Prostate gland (tissue), 2 donors: ENCODE measurements at places on chromosomes 3 and 15. TPM values are rescaled to one million over a fixed set of nuclear protein-coding genes. Genes with fewer than 3 reads are reported as not detected.
A peak's percentile ranks its signal among the peaks of the same experiment; 100 is the strongest.

Gene CFAP91
- 11.6 TPM for total RNA-seq

Gene CRABP1
- not detected for total RNA-seq

Gene GCSAM
- not detected for total RNA-seq

Gene CCDC13
- 6.5 TPM for total RNA-seq

DNA sequence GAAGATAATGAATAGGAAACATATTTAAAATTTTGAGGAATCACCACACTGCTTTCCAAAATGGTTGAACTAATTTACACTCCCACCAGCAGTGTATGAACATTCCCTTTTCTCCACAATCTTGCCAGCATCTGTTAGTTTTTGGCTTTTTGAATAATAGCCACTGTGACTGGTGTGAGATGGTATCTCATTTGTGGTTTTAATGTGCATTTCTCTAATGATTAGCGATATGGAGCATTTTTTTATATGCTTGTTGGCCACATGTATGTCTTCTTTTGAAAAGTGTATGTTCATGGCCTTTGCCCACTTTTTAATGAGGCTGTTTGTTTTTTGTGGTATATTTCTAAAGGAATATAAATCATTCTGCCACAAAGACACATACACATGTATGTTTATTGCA is 166.3 kb downstream of the NECTIN3 start:
- no peak overlapping the region for H3K27ac ChIP-seq
- no peaks in the 10 kb centered on the region for H3K27me3 ChIP-seq
- H3K4me1 ChIP-seq: no peaks in the 10 kb centered on the region
- no peaks in the 10 kb centered on the region for H3K36me3 ChIP-seq
- DNase-seq: no peak

DNA sequence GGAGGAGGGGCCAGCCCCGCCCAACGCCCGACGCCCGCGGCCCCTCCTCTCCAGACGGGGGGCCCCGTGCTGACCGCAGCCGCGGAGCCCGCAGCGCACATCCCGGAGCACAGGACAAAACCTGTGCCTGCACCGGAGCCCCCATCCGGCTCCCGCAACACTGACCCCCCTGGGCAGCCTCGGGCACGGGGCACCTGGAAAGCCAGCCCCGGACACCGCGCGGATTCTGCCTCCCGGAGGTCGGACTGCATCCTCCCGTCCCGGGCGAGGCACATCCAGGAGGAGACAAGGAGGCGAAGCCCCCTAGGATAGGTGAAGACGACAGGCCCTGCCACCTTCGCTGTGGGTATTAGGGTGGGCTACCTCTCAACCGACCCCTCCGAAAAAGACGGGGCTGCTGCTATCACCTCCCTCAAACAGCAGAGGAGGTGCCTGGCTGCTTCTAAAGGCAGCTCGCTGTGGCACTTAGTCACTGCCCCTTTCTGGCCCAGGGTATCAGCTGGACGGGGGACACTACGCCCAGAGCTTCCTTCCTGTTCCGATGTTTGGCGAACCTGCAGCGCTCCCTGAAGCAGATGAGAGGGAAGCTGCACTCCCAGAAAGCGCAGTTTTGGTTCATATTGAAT is 10.6 kb downstream of the XXYLT1 start:
- H3K27ac ChIP-seq: peak overlapping the region; percentile 94
- peak overlapping the region; percentile 53 for H3K4me3 ChIP-seq
- DNase-seq: no peak
- H3K27me3 ChIP-seq: no peaks in the 10 kb centered on the region

GRCh38 chr3:127422663-127423375 is 135.0 kb upstream of the PRR20G start:
- H3K27me3 ChIP-seq: peaks cover 6% of the 10 kb centered on the region
- no peaks in the 10 kb centered on the region for H3K36me3 ChIP-seq
- H3K4me1 ChIP-seq: no peaks in the 10 kb centered on the region
- DNase-seq: no peak

DNA sequence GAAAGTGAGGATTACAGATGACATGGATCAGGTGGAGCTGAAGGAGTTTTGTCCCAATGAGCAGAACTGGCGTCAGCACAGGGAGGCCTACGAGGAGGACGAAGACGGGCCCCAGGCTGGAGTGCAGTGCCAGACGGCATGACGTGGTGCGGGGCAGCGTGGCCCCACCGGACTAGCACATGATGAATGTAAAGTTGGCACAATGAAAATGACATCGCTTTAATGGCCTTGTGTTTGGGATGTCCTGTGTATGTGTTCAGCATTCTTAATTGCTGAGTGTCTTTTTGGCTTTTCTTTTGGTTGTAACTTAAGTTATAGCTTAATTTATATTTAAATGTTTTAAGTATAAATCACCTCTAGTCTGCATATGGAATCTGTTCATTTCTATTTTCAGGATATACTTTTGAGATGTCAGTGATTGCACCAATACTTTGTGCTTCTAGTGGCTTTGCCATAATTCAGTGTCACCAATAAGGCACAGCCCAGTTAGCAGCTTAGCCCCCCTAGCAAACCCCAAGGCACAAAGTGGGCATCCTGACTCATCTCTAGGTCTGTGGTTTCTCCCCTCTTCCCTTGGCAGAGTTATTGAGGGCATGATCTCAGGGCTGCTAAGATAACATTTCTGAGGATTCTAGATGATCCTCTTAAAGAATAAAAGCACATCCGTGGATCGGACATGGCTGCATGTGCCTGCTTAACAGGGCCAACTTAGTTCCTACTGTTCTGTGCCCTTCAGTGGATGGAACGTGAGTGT is 16.1 kb downstream of the DNAJA4 start:
- peak overlapping the region; percentile 38 for H3K27ac ChIP-seq

DNA sequence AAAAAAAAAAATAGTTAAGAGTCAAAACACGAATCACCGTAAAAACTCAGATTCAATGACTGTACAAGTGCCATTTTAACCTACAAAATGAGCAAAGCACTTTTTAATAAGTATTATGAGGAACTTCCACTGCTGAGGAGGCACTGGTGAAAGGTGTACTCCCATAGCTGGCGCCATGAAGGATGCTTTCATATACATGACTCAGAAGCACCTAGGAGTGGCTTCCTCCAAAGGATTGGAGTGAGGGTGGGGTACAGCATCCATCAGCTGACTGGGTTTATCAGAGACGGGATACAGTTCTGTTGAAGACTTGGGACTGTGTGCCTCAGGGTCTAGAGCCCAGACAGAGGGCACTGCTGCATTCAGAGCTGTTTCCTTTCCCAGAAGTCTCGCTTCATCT is 60.9 kb upstream of the MEX3B start:
- H3K36me3 ChIP-seq: no peaks in the 10 kb centered on the region
- no peak for DNase-seq
- H3K4me3 ChIP-seq: no peak overlapping the region
- no peak overlapping the region for H3K27ac ChIP-seq
- no peaks in the 10 kb centered on the region for H3K27me3 ChIP-seq

DNA sequence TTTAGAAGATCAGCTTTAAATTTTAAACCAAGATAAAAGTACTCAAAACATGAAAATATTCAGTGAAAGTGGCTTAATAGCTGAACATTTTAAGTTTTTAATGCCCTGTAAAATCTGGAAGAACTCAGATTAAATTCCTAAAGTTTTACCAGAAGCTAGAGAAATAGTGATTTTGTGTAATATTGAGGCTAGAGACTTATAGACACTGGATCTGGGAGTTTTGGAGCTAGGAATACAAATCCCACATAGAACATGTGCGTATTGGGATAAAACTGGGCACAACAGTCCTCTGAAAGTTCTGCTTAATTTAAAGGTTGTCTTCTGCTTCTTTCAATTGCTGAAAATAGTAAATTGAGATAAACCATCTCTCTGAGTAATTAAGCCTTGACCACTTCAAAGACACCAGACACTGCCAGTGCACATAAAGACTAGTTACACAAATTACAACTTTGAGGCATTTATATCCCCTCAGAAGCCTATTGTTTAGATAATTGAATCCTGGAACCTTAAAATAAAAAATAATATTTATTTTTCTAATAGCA is 1382.5 kb downstream of the OTOL1 start:
- no peak overlapping the region for H3K4me3 ChIP-seq
- H3K27me3 ChIP-seq: no peaks in the 10 kb centered on the region
- DNase-seq: no peak
- no peaks in the 10 kb centered on the region for H3K36me3 ChIP-seq
- no peak overlapping the region for H3K27ac ChIP-seq
- H3K4me1 ChIP-seq: no peaks in the 10 kb centered on the region

GRCh38 chr3:20810555-20810954 is 624.5 kb upstream of the SGO1 start:
- H3K27me3 ChIP-seq: no peaks in the 10 kb centered on the region
- no peak for DNase-seq
- H3K4me1 ChIP-seq: no peaks in the 10 kb centered on the region
- H3K4me3 ChIP-seq: no peak overlapping the region

DNA sequence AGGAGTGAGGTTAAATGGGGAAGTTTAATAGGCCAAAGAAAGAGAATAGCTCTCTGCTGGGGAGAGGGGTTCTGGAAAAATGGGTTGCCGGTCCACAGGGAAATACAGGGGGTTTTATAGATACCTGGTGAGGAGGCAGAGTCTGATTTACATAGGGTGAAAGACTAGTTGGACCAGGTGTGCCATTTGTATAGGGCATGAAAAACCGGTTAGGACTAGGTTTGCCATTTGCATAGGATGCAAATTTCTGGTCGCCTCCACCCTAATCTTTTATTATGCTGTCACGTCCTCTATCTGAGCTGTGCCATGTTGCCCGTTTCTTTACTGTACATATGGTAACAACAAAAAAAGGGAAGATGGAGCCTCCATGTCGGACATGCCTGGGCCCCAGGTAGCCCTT is 960.1 kb downstream of the FHIT start:
- H3K4me1 ChIP-seq: no peaks in the 10 kb centered on the region
- no peak for DNase-seq
- no peak overlapping the region for H3K4me3 ChIP-seq
- H3K36me3 ChIP-seq: no peaks in the 10 kb centered on the region
- H3K27me3 ChIP-seq: no peaks in the 10 kb centered on the region
